ENCODE measurements at places on chromosomes 2 and 18.

GRCh38 chr2:16096962-16097361, 156.6 kb downstream of the MYCN start:
- H3K4me3 ChIP-seq, result no peak overlapping the region
- no peaks in the 10 kb centered on the region for H3K36me3 ChIP-seq
- no peak overlapping the region for H3K27ac ChIP-seq
- H3K4me1 ChIP-seq, result no peaks in the 10 kb centered on the region
- no peak for DNase-seq

DNA sequence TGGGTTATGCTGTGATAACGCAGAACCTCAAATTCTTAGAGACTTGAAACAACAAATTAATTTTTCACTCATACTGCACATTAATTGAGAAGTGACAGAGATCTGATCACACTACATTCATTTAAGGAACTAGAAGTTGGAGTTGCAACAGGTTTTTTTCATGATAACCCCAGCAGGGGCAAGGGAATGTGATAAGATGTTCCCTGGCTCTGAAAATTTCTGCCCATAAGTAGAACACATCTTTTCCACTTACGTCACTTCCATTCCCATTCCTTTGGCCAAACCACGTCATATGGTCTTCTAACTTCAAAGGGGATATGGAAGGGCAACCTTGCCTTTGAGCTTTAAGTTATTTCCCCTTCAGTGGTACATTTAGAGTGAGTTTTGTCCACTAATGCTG, 29.7 kb upstream of the PSME4 start:
- H3K4me3 ChIP-seq, result no peak overlapping the region
- no peaks in the 10 kb centered on the region for H3K36me3 ChIP-seq
- H3K27ac ChIP-seq, result no peak overlapping the region
- no peak for DNase-seq
- no peaks in the 10 kb centered on the region for H3K4me1 ChIP-seq

GRCh38 chr2:183533021-183533420, 408.8 kb downstream of the NUP35 start:
- H3K4me1 ChIP-seq, result no peaks in the 10 kb centered on the region
- H3K27ac ChIP-seq, result no peak overlapping the region
- DNase-seq, result no peak

DNA sequence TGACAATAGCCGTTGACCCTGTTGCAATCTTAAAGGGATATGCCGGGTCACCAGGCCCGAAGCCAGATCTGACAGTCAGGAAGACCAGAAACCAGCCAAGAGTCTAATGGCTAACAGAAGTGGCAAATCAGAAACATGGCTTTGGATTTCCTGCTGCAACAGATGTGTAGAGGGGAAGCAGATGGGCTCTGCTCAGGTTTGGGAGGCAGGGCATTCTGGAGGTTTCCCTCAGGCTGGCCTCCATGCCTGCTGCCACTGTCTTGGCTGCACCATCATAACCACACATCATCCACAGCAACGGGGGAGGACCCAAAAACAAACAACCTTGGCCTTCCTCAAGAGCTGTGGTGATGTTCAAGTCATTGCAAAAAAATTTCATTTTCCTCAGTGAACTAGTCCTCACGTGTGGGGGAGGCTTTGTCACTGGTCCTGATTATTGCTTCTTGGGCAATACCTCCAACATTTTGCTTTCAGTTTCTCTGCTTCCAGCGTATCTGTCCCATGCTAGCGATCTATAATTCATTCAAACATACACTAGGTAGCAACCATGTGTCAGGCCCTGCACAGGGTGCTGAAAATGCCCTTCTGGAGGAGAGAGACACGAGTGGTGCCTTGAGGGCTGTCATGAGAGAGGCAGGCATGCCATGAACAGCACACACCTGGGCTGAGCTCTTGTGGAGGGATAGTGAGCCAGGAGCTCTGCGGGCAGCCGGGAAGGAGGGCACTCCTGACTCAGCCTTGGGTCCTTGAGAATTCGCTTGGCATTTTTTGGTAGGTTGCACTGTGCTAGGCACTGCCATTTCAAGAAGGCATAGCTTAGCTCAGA, 48.2 kb upstream of the LGALSL start:
- no peaks in the 10 kb centered on the region for H3K36me3 ChIP-seq
- peaks cover 18% of the 10 kb centered on the region for H3K27me3 ChIP-seq
- peak overlapping the region; percentile 63 for H3K4me3 ChIP-seq
- DNase-seq, result peak; percentile 96
- peak overlapping the region; percentile 57 for H3K27ac ChIP-seq

DNA sequence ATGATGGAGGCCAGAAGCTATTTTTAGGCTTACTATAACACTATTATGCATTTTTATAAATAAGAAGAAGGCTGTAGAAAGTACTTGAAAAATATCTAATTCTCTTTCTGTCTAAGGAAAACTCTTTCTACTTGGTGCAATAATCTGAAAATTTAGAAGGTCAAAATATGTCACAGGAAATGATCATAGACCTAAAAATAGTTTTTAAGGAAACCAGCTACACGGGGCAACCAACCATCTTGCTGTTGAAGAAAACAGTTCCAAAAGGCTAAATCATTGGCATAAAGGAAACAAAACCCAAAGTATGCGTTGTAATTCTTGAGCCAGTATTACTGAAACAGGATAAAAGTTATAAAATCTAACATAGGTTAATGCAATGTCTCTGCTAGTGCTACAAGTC, 40.2 kb downstream of the SOCS6 start:
- peak overlapping the region; percentile 36 for H3K27ac ChIP-seq
- no peak overlapping the region for H3K4me3 ChIP-seq
- no peaks in the 10 kb centered on the region for H3K27me3 ChIP-seq
- peak; percentile 39 for DNase-seq
- H3K4me1 ChIP-seq, result peaks cover 40% of the 10 kb centered on the region
